Thoracic aorta (tissue), 2 donors: ENCODE measurements at places on chromosomes 4 and X.

DNA sequence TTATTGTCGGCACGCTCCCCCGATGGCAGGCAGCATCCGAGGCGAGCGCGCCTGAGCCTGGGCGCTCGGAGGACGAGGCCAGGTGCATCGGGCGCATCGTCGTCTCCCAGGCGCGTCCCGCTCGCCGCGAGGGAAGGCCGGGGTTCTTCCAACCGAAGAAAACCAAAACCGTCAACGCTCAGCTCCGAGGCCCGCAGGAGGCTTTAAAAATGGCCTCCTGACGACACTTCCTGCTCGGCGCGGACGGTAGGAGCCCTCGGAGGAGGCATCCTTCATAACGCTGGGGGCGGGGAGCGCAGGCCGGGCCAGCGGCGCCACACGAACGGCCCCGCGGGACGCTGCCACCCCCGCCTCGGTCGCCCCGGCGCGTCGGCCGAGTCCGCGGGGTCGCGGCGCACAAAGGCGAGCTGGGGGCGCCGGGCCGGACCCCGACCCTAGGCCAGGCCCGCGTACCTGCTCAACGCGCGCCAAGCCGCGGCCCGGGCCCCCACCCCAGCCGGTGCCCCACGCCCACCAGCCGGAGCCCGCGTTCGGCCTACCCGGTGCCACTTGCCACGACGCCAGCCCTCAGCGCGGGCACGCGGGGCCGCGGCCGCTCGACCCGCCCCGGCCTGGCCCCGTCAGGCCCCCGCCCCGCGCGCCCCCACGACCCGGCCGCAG lies 501 bp downstream of the ZNF518B start:
- DNase-seq: no peak

DNA sequence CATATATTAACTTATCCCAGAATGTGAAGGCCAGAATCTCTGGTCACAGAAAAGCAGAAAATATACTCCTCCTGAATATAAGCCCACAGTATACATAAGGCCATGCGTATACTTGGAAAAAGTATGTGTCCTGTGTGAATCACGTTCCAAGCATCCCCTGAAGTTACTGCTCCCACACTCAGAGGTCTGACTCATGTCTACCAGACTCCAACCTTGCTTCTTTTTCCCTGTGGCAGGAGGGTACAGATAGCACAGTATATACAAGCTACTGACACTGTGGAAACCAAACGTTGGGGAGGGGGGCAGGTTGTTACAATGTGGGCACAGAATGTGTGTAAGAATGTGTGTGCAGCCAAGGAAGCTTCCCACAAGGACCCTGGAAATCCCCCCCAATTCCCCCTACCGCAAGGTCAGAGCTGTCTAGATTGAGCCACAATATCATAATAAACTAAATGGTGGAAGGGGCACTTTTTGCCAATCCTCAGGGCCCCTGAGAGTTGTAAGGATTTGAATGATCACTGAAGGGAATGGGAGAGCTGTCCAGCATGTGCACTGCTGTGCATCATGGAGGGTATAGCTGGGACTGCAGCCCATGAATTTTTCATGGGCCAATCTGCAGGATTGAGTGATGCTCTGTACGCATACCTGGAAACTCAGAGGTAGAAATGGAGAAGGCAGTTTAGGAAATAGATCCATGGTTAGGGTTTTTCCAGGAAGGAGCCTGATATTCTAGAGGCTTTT lies 7.4 kb upstream of the RELL1 start:
- DNase-seq: no peak

GRCh38 chr4:18020671-18021469 lies 685 bp downstream of the LCORL start:
- no peak for DNase-seq

GRCh38 chr4:149311076-149311475 lies 504.6 kb downstream of the IQCM start:
- no peak for DNase-seq

GRCh38 chr4:2829933-2830451 lies 13.7 kb upstream of the ADD1 start:
- DNase-seq: no peak

GRCh38 chrX:47078129-47079043 lies at the start of gene RGN:
Gene RGN, plus strand, starts transcription at chrX:47078443. Its CDS starts 2,702 bp downstream, at chrX:47081145.
- no peak for DNase-seq

DNA sequence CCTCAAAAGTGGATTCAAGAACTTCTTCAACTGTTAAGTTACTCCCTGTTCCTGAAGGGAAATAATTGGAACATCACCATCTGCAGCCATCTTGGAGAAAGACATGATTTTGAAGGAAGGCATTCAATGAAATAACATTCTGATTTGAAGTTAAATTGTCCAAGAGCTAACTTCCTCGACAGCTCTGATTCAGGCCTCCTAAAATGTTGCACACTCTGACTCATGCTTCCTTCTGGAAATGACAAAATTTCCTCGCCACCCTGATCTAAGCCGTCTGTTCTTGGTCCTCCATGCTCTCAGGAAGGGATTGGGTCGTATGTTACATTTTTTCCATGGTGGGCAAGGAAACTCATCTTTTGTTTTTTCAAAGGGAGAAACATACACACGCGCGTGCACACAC lies 496.9 kb upstream of the DIPK2B start:
- DNase-seq: no peak

- no peak for DNase-seq
Measured at GRCh38 chrX:57227691-57228090, 58.8 kb upstream of the FAAH2 start.

DNA sequence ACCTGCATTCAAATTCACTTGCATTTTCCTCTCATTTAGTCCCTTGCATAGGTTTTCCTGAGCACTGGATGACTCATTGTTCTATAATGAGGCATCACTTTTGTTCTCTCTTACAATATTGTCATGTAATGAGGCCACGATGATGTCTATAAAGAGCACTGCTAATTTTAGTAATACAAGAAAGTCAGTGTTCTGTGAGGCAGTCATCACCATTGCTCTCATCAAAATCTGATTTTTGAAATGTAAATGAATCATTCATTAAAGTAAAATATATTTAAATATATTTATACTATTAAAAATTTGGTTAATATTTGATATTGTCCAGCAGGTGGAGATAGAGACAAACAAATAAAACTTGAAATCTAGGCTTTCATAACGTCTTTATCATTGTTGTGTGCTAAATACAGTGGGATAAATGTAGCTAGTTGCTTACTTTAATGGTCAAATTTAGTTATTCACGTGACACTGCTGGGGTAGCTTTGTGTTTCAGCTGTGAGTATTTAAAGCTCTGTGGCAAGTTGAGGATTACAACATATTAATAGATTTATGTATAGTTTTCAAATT lies 15.4 kb downstream of the HMGB2 start:
- no peak for DNase-seq

GRCh38 chrX:2502668-2503519 lies 2.1 kb upstream of the DHRSX start:
- no peak for DNase-seq

GRCh38 chr4:11615601-11616000 lies 186.9 kb upstream of the HS3ST1 start:
- DNase-seq: no peak

DNA sequence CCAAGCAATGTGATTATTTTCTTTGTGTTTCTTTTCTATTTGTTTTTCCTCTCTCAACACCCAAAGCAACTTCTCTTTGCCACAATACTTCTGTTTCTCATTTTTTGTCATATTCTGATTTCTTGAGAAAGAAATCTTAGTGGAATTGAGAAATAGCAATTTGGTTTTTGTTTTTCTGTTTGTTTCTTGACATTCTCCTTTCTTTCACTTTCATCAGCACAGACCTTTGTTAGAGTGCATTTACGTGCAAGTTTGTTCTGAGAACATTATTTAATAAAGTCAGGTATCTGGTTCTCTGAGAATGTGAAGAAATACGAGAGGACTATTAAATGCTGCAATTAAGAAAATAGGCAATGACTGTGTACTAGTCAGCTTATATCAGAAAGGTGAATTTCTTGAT lies 608.1 kb upstream of the AADAT start:
- no peak for DNase-seq

DNA sequence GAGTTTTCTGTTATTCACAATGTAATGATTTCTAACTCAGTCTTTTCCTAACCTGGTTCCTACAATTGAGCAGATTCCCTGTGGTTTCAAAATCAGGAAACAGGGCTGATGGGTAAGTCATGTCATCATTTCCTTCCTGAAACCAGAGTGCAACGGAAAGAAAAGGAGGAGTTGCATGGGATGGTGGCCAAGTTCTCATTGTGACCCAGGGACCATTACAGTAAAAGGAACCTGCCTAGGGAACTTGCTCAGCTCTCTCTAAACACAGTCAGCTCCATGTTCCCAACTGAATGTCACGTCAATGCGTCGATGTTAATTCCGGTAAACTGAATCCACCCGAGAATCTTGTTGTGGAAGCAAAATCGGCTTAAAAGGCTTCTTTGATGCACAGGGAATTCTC lies 51.2 kb downstream of the LGI2 start:
- DNase-seq: no peak

DNA sequence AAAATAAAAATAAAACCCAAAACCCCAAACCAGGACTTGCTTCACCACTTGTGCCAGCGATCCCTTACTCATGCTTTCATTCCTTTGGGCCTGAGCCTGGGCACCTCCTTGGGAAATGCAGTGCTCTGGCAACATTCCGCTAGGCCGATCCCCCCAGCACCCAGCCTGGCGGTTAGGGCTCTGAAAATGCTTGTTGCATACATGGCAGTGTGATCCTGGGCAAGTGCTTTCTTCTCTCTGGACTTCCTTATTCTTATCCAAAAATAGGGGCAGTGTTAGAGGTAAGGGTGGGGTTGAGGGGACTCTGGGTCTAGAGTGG lies 4.6 kb downstream of the ZNF185 start:
- DNase-seq: no peak
